HFFc6 (cell line): ENCODE measurements at places on chromosomes 4 and X.
A peak's percentile ranks its signal among the peaks of the same experiment; 100 is the strongest.

DNA sequence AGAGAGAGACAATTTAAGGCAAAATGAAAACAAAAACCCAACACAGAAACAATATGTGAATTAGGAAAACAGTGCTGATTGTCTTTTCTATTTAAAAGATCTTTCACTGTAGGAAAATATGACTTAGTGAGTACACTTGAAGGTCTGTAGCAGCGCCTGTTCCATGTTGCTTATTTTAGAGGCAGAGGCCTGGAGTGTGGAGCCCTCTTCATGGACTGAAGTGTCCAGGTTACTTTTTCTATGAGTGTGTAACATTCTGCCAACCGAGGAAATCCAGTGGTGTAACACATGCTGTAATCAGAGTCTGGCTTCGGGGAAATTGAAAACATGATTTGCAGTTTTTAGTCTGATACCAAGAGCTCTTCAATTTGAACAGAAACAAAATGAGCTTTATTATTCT lies 64.0 kb upstream of the GPRIN3 start:
- no peak for DNase-seq

- DNase-seq, result no peak
Observed at GRCh38 chrX:18871161-18871890, 112.6 kb downstream of the PHKA2 start.

GRCh38 chr4:95092766-95093165 lies 335.0 kb downstream of the BMPR1B start:
- DNase-seq, result no peak

GRCh38 chr4:177485528-177485927 lies 43.3 kb upstream of the AGA start:
- peak; percentile 39 for DNase-seq

- DNase-seq, result peak; percentile 38
Observed at GRCh38 chr4:76723924-76724323, 174.0 kb downstream of the SOWAHB start.

- DNase-seq, result no peak
Observed at GRCh38 chr4:157443537-157443936, 223.0 kb downstream of the GRIA2 start.

GRCh38 chr4:139015948-139016471 lies 429 bp downstream of the NOCT start:
- peak; percentile 10 for DNase-seq

DNA sequence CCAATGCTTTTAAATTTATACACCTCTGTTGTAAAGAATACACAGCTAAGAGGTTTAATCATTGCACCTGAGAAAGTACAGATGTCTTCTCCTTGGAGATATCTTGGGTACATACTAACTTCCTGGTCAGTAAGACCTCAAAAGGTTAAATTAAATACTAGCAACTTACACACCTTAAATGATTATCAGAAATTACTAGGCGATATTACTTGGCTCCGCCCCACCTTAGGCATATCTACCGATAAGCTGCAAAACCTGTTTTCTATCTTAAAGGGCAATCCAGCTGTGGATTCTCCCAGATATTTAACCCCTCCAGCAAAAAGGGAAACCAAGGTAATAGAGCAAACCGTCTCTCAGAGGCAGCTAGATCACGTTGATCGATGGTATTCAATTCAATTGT lies 819.4 kb downstream of the FAM133A start:
- DNase-seq, result no peak

DNA sequence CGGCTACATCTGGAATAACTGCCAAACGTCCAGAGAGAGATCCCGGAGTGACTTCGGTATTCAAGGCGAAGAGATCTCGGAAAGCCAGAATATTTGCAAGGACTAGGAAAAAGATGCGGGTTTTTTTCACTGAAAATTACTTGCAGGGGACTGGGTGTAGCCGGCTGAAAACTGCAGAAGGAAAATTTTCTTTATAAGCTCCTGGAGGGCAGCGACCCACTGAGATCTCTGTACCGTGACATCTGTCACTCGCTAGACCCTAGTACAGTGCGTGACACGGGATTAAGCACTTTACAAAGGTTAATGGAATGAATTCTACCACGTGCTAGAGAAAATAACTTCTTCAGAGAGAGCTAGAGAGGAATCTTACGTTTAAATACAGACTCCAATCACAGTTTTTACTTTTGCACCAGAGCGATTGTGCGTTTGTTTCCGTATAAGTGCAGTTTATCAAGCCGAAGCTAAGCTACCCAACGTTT lies 1.1 kb upstream of the LCORL start:
- no peak for DNase-seq

GRCh38 chr4:56480691-56481090 lies 13.3 kb downstream of the SRP72 start:
- no peak for DNase-seq

DNA sequence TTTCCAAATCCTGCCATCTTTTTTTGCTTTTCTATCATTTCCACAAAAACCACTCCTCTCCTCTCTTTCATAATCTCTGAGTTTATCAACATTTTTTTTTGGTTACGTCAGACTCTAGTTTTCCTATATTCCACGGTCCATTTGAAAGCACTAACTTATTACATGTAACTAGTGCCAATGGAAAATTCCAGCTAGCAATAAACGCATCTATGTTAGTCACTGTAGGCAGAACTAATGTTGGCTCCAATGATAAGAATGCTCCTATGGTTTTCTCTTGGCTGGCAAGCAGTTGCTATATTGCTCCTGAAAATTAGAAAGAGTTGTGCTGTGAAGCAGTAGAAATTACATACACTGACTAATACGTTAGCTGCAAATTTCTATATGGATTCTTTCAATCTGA lies 634.6 kb upstream of the FTHL17 start:
- DNase-seq, result no peak

DNA sequence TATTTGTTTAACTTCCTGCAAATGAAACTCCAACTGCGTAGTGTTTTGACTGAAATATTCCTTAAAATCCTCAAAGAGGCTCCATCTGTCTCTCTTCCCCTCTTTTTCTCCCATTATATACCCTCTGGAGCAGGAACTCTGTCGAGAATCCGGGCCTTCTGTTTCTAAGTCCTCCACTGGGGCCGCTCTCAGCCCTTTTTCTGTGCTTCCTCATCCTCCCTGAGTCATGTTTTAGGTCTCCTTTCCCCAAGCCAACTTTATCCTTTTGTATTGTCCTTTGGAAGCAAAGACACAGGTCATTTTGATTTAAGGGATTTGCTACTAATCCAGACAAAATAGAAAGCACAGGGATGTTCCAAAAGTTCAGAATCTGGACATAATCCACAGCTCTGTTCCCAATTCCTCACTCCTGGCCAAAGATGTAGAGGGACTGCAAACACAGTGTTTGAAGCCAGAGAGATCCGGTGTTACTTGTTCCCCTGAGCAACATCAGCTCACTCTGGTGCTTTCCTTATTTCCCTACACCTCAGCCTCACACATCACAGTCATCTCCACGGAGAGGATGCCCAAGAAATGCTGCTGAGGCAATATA lies 131.0 kb upstream of the KLF3 start:
- no peak for DNase-seq

- DNase-seq, result no peak
Observed at GRCh38 chr4:184506527-184507121, 32.3 kb upstream of the IRF2 start.

- DNase-seq, result no peak
Observed at GRCh38 chrX:76538860-76539259, 111.3 kb downstream of the MAGEE1 start.
